ENCODE measurements at places on chromosomes 1 and 21.

GRCh38 chr1:226657895-226658545 lies 81.1 kb downstream of the ITPKB start:
- no peak for DNase-seq

DNA sequence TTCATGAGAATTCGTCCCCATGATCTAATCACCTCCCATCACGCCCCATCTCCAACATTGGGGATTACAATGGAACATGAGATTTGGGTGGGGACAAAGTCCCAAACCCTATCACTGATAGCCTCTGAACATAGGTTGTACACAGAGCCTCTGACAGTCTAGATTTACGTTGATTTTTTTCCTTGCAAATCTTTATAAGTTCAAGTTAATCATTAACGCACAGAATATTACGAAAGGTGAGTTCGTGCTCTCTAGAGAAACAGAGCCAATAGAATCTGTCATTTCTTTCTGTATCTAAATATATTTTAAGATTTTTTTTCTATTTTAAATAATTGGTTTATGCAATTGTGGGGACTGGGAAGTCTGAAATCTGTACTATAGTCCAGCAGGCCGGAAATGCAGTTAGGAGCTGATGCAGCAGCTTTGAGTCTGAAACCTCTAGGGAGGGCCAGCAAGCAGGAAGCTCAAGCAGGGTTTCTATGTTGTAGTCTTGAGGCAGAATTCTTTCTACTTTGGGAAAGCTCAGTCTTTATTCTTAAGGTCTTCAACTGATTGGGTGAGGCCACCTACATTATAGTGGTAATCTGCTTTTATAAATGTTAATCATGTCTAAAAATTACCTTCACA lies 61.0 kb downstream of the SELENOF start:
- no peak for DNase-seq

DNA sequence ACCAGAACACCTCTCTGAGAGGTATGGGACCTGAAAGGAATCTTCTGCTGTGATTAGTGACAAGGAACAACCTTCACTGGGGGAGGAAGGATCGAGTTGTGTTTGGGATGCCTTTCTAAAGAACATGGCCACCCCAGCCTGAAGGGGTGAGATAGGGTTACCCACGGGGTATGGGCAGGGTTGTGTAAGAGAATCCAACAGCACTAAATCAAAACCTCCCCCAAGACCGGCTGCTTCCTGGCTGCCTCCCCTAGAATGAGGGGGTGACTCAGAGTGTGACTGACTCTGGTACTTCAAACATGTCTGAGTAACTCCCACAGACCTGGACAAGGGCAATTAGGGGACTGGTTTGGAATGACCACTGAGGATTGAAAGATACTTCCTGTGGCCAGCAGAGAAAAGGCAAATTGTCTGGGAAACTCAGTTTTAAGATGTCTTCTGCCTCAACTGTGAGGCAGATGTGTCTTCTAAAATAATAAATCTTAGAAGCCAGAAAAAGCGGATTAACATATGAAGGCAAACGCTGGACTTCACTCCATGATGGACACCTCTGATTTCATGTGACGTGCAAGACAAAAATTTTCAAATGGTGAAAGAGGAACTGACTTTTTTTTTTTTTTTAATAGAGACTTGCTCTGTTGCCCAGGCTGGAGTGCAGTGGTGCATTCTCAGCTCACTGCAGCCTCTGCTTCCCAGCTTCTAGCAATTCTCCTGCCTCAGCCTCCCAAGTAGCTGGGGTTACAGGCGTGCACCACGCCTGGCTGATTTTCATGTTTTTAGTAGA lies 6.7 kb upstream of the PTPN14 start:
- DNase-seq: no peak

- no peak for DNase-seq
Measured at GRCh38 chr1:235187316-235187715, 26.3 kb upstream of the RBM34 start.

DNA sequence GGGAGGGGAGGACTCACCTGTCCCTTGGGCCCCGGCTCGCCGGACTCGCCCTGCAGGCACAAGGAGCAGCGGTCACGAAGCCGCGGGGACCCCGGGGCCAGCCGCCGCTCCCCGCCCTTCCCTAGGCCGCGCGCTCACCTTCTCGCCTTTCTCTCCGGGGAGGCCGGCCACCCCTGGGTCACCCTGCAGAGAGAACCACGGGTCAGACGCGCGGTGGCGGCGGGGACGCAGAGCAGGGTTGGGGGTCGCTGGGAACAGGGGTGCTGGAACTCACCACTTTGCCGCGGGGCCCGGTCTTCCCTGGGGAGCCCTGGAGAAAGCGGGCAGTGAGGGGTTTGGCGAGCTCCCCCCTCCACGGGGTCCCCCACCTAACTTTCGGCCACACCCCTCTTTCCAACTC lies 13.3 kb downstream of the COL9A2 start:
- DNase-seq: no peak

- no peak for DNase-seq
Measured at GRCh38 chr21:40882192-40882915, 35.4 kb upstream of the DSCAM start.

DNA sequence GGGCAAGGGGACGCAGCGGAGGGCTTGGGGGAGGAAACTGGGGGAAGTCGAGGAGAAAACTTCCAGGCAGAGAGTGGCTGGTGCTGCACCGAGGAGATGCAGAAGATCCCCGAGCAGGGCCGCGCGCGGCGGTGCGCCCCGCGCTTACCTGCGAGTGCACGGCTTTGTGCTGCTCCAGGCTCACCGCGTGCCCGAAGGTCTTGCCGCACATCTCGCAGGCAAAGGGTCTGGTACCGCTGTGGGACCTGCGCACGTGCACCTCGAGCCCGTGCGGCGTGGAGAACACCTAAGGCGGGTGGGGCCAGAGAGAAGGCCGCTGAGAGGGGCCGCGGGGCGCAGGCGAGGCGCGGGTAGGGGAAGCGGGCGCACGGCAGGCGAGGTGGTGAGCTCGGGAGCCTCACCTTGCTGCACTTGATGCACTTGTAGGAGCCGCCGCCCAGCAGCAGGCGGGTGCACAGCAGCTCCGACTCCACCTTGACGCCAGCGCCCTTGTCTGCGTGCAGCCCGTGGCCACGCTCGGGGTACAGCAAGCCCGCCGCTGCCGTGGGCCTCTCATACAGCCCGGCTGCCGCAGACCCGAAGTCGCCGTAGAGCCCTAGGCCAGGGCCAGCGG lies 6.4 kb downstream of the GFI1 start:
- no peak for DNase-seq

DNA sequence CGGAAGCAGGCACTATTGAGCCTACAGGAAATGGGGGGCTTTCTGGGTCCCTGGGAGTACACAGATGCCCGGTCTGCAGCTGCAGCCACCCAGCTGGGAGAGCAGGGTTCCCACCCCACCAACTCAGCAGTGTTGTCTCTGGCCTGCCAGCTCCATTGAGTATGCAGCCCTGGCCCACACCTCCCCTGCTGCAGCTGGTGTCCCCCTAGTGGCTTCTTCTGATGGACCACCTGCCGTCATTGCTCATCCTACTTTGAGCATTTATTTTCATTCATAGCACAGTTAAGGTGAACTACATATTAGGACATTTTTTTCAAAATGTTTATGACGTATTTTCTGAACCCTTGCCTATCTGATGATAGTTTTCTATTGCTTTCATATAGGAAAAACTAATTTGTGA lies 189.8 kb upstream of the LYPLAL1 start:
- DNase-seq: no peak

GRCh38 chr1:28950449-28950848 lies 36.1 kb downstream of the EPB41 start:
- DNase-seq: no peak

GRCh38 chr1:97632075-97632474 lies 288.8 kb downstream of the DPYD start:
- DNase-seq: no peak

- no peak for DNase-seq
Measured at GRCh38 chr1:53412285-53413174, 46.7 kb upstream of the DMRTB1 start.

DNA sequence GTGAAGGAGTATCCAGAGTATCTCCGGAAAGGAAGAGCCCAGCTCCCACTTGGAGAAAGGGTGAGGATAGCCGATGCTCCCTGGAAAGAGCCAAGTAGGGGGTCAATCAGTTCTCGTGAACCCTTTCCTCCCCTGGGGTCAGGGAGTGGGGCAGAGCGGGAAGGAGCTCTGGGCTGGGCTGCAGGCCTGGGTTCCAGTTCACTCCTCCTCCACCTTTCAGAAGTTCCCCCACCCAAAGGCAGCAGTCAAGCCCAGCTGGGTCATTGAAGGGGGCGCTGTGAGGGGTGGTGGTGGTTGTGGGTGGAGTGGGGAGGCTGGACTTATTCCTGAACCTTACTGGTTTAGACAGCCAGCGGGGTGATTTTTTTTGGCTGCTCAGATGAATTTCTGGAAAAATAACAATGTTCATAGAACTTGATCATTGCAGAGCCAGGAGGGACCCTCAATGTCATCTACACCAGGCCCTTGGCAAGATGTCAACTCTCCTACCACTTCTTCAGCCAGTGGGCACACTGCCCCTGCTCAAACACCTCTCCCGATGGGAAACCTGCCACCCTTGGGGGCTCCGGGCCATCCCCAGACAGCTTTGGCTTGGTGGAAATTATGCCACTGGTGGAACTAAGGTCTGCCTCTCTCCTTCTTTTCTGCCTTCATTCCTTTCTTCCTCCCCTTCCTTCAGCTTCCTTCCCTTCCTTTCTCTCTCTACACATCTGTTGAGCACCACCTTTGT lies 235.8 kb downstream of the TRABD2B start:
- DNase-seq: no peak

DNA sequence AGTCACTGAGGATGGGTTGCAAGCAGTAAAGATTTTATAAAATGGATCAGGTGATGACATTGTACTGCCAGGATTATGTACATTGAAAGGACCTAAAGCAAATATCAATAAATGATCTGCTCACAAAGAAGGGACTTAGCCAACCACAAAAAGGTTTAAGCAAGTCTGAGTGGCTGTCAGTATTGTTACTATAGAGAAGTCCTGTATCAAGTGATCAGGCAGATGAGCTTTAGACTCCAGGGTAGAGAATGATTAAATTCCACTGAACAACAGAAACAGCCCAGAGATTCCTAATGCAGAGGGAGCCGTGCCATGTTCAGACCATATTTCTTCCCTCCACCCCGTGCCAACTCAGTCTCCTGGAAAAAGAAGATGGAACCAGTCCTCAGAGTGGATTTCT lies 138.9 kb downstream of the SETD4 start:
- no peak for DNase-seq

GRCh38 chr1:178126741-178127185 lies 32.9 kb downstream of the RASAL2 start:
- no peak for DNase-seq

- peak; percentile 15 for DNase-seq
Measured at GRCh38 chr1:84853741-84854721, 39.0 kb downstream of the LPAR3 start.

- DNase-seq: peak; percentile 20
Measured at GRCh38 chr1:193538680-193539079, 352.3 kb upstream of the B3GALT2 start.

DNA sequence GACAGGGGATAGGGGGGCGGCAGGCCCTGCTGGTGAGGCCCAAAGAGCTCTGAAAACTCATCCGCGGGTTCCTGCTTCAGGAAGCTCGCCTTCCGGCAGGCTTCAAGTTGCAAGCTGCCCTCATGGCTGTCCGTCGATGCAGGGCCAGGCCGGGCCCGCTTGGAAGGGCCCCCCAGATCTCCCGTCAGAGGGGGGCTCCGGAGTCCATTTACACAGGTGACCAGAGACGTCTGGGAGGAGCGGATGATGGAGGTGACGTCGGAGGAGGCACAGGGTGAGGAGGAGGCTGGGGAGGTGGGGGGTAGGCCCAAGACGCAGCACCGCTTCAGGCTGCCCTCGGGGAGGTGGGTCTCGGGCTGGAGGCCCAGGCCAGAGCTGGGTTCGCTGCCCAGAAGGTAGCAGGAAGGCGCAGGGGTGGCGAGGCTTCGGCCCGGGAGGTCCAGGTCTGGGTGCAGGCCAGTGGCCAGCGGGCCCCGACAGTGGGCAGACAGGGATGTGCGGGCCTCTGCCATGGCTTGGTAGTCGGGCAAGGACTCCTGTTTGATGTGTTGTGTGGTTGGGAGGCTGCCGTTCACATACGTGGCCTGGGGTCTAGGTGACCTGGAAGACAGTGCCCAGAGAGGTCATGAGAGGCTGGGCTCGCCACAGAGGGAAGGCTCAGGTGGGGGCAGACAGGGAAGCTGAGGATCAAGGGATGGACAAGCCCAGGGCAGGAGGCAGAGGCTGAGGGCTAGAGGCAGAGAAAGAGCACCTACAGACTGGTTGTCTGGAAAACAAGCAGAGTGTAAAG lies 135.4 kb downstream of the DMRTB1 start:
- no peak for DNase-seq

DNA sequence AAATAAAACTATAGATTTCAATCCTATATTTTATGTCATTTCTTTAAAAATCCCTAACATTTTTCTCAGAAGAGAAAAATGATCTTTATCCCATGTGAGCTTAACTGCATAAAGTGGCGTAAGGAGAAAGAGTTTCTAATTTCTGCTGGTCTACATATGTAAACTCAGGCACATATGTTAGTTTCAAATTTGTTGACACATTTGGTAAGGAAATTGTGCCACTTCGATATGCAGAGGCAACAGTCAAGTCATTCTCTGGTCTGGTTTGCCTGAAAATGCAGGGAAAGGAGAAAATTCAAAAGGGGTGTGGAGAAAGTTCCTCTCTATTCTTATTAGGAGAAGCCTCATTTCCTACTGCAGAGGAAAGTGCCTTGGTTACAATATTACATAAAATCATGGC lies 11.5 kb downstream of the KCNA3 start:
- no peak for DNase-seq

DNA sequence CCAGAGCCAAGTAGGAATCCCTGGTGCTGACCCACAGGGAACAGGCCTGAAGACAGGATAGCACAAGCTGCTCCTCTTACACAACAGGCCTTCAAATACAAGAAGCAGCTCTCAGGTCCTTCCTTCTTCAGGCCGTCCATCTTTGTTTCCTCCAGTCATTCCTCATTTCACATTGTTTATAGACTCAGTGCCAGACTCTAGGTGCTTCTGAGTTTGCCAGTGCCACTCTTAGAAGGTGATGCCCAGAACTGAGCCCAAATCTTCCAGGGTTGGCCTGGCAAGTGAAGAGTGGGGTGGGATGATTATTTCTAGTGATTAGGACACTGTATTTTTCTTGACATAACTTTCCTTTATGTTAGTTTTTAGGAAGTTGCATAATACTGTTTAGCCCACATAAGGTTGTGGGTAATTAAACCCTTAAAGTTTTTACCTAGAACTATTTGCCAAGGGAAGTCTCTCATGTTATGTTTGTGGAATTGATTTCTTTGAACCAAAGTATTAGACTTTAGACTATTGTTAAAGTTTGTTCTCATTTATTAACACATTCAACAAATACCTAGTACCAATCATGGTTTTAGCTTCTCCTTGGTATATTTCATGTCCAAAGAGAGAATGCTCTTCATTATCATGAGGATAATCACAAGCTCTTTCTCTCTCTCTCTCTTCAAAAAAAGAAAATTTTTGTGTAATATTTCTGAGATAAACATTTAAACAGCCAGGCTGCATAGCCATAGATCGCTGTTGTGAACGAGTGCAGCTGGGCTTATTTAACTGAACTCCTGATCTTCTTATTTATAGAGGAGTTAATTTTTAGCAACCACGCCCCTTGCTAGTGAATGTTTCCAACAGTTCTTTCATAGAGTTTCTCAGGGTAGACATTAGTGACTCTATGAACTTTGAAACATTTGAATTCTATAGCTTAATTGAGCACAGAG lies 47.7 kb downstream of the PGM1 start:
- DNase-seq: no peak

Measured in activated CD4-positive, alpha-beta T cell treated with anti-CD3 and anti-CD28 coated beads, Interleukin-2, amount 50 U/mL, for 4 hours (primary cell).